Right lobe of liver (tissue), 6 donors: ENCODE measurements at places on chromosomes 12 and 14. TPM values are rescaled to one million over a fixed set of nuclear protein-coding genes. Genes with fewer than 3 reads are reported as not detected.

DNA sequence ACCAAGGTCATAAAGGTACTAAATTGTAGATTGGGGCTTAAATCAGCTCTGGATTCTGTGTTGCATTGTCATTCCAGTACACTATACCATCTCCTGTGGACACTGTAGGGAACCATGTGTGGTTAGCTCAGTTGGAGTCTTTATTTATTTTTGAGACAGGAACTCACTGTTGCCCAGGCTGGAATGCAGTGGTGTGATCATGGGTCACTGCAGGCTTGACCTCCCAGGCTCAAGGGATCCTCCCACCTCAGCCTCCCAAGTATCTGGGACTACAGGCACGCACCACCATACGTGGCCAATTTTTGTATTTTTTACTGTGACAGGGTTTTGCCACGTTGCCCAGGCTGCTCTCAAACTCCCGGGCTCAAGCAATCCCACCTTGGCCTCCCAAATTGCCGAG lies 6.7 kb downstream of the PAPOLA start:
- no peak for DNase-seq
- no peaks in the 10 kb centered on the region for H3K27me3 ChIP-seq
- H3K36me3 ChIP-seq: no peaks in the 10 kb centered on the region
- no peak overlapping the region for H3K4me3 ChIP-seq
- no peaks in the 10 kb centered on the region for H3K4me1 ChIP-seq

The C1QL4 gene
- not detected for total RNA-seq

DNA sequence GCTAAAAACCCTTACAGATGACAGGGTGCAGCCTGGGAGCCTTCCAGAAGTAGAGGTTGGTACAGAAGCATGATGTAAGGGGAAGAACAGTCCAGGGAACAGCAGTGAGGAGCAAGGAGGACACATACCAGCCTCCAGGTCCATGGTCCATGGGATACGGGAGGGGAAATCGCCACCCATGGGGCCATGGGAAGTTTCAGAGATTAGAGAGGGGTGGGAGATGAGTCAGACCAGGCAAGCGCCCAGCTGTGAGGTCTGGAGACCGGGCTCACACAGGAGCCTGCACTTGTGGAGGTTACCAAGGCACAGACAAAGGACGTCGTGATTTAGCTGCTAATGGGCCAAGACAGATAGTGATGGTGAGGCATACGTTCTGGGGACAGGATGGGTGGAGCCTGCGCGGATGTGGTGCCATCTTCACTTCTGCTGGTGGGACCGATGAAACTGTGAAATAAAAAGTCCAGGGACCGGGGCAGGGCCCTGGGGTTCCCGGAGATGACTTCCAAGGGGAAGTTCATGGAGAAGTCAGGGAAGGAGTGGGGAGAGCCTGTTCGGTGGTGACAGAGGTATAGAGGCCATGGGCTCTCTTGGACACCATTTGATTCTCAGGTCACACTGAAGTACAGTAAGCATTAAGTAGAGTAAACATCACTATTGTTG lies 17.7 kb upstream of the LRP1-AS start:
- H3K4me1 ChIP-seq: no peaks in the 10 kb centered on the region
- no peak overlapping the region for H3K27ac ChIP-seq
- DNase-seq: no peak
- no peak overlapping the region for H3K4me3 ChIP-seq

DNA sequence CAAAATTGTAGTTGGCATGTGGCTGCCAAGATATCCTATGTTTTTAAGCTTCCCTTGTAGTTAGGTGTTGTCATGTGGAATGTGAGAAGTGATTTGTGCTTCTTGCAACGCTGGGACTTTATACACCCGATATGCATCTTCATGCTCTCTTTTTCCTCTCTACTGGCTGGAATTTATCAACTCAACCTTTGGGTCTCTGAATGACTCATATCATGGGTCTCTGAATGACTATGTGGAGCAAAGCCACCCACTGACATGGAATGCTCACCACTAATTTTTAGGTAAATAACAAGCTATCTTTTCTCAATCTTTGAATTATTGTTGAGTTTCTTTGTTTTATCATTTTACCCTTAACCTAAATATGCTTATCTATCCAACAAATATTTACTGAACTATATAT lies 144.6 kb downstream of the ATP23 start:
- no peaks in the 10 kb centered on the region for H3K4me1 ChIP-seq
- H3K36me3 ChIP-seq: no peaks in the 10 kb centered on the region
- no peak overlapping the region for H3K27ac ChIP-seq
- no peaks in the 10 kb centered on the region for H3K27me3 ChIP-seq
- no peak overlapping the region for H3K4me3 ChIP-seq
- DNase-seq: no peak

- no peaks in the 10 kb centered on the region for H3K27me3 ChIP-seq
- H3K36me3 ChIP-seq: no peaks in the 10 kb centered on the region
- no peak overlapping the region for H3K27ac ChIP-seq
- H3K4me3 ChIP-seq: peak overlapping the region; percentile 94
- DNase-seq: no peak
- peaks cover 12% of the 10 kb centered on the region for H3K4me1 ChIP-seq
These were observed 817 bp upstream of the IPO8 start for GRCh38 chr12:30696486-30696885.

The ADAMTS20 gene
- not detected for total RNA-seq
